M059J (cell line): ENCODE measurements at places on chromosomes 1 and 21. TPM values are rescaled to one million over a fixed set of nuclear protein-coding genes. Genes with fewer than 3 reads are reported as not detected.

Gene TEX38
- total RNA-seq = not detected in 2 replicates

Gene OR2T35
- not detected in 2 replicates for total RNA-seq

Gene HSD3B1
- total RNA-seq = not detected in 2 replicates

Gene RAVER2
- 2.3 and 2.4 TPM in 2 replicates for total RNA-seq

Gene GNAT2
- total RNA-seq = 0.12 TPM in 1 of 2 replicates, not detected in the other

Gene CAMK1G
- 3.0 and 4.5 TPM in 2 replicates for total RNA-seq

Gene HFM1
- 0.10 TPM in 1 of 2 replicates, not detected in the other for total RNA-seq

Gene OLIG2
- not detected in 2 replicates for total RNA-seq

Gene CSMD2
- 11.8 and 23.0 TPM in 2 replicates for total RNA-seq

Gene OR2L5
- not detected in 2 replicates for total RNA-seq

Gene TTLL10
- not detected in 2 replicates for total RNA-seq

Gene LCE1B
- not detected in 2 replicates for total RNA-seq

Gene CLIC6
- total RNA-seq = 0.02 and 0.25 TPM in 2 replicates

Gene ZFP69B
- 2.2 and 2.5 TPM in 2 replicates for total RNA-seq

Gene SYF2
- total RNA-seq = 53.2 and 56.7 TPM in 2 replicates

Gene NR1I3
- total RNA-seq = not detected in 2 replicates

Gene PAQR6
- 0.37 and 1.0 TPM in 2 replicates for total RNA-seq

Gene TMCC2
- 0.69 and 2.7 TPM in 2 replicates for total RNA-seq

Gene ETV3L
- not detected in 2 replicates for total RNA-seq

Gene UBE2U
- total RNA-seq = not detected in 2 replicates

Gene UMODL1
- not detected in 2 replicates for total RNA-seq

Gene ZYG11A
- total RNA-seq = 0.64 and 1.6 TPM in 2 replicates

Gene FCGR3A
- not detected in 2 replicates for total RNA-seq

Gene GJA8
- not detected in 2 replicates for total RNA-seq

Gene C1orf210
- total RNA-seq = not detected in 2 replicates

Gene CELSR2
- 3.7 and 6.9 TPM in 2 replicates for total RNA-seq

Gene TTC22
- total RNA-seq = 0.15 TPM in 1 of 2 replicates, not detected in the other

Gene GNB1
- total RNA-seq = 80.3 and 137 TPM in 2 replicates

Gene DEDD
- total RNA-seq = 34.0 and 36.6 TPM in 2 replicates

Gene TNNT2
- not detected in 2 replicates for total RNA-seq

Gene FYB2
- total RNA-seq = not detected in 2 replicates
